ENCODE measurements at places on chromosomes 13 and 19.

- no peak for DNase-seq
These were observed 342.2 kb downstream of the DACH1 start for GRCh38 chr13:71524613-71525304.

DNA sequence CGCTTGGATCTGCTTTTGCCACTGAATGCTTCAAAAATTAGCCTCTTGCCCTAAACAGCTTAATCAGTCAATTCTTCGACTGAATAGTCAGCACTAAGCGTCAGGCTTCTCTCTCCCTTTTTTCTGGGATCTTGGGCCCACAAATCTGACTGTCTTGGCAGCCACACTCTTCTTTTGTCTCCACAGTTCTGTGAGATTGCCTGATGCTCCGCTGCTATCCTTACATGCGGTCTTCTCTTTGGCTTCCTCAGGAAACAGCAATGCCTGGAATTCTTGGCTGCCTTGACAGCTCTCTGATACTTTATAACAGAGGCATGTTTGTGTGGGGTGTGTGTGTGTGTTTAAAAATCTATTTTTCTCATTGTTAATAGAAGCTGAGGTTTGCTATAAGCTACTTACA lies 32.6 kb downstream of the ERCC5 start:
- DNase-seq = no peak

DNA sequence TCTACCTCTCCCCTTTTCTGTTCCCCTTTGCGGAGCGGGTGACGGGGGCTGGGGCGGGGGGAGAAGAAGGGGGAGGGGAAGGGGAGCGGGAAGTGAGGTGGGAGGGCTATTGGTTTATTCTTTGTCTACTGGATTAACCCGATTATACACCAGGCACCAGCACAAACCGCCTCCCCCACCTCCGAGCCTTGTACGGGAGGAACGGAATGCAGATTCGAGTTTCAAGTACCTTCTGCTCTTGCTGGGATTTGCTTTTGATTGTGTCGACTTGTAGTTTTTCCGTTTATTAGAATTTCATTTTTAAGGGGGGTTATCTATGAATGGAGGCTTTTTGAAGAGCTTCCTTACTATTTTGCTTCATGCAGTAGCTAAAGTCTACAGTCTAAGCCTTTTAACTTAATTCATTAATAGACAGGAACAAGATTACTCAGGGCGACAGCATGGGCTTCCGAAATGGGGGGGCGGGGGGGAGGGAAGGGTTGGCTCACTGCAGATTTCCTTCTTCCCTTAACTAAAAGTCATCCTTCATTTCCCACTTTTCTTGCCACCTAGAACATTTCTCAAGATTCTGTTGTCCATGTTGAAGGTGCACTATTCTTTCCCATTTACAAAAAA lies 937 bp upstream of the SPRY2 start:
- peak; percentile 86 for DNase-seq

- DNase-seq = no peak
These were observed 13.5 kb downstream of the ERVV-2 start for GRCh38 chr19:53057904-53058580.

- DNase-seq = no peak
These were observed 392.7 kb upstream of the ZNF507 start for GRCh38 chr19:31952693-31953092.

DNA sequence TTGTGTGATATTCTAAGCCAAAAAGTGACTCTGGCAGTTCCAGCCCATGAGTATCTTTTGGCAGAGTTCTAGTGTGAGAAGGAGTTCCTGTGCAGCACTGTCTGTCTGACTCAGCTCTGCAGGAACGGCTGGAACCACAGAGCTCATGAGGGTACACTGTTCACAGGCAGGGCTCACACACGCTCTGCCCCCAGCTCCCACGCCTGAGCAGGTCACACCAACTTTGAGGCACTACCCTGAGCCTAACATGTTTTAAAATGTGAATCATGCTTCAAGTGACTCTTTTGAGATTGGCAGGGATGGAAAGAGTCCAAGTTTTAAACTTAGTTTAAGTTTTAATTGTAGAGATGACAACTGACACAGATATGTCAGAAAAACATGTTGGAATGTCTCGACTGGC lies 1203.3 kb downstream of the UQCRFS1 start:
- DNase-seq = no peak

DNA sequence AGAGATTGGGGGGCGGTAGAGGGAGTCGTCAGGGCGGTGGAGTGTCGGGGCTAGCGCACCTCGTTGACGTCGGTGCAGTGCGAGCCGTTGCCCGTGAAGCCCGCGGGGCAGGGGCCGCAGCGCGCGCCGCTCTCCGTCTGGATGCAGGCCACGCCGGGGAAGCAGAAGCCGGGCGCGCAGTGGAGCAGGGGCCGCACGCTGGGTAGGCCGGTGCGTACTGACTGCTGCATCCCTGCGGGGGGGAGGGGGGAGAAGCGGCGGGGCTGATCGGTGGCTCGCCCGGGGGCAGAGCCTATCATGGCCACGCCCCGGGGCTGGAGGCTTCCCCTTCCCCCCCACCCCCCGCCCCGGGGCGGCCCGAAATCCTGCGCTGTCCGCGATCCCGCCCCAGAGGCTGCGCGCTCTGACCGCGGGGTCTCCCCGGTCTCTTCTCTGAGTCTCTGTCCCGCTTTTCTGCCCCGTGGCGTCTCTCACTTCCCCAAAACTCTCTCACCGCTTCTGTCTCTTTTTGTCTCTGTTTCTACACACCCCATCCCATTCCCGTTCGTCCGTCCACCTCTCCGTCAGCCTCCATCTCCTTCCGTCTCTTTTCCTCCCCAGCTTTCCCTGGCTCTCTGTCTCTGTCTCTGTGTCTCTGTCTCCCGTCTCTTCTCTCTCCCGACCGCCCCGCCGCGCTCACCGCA lies 1.1 kb downstream of the COMP start:
- peak; percentile 82 for DNase-seq

DNA sequence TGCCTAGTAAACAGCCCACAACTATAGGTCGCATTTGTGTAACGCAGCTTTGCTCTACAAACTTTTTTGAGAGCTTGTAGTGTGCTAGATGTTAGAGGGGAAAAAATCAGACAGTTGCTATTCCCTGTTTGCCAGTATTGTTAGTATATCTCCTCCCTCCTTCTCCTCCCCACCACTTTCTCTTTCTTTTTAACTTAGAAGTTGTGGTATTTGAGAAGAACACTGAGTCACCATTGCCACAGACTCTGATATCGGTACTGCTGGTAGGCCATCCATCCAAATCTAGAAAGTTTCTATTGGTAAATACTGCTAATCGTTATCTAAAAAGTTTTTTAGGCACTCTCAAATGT lies 666 bp downstream of the POMP start:
- no peak for DNase-seq

DNA sequence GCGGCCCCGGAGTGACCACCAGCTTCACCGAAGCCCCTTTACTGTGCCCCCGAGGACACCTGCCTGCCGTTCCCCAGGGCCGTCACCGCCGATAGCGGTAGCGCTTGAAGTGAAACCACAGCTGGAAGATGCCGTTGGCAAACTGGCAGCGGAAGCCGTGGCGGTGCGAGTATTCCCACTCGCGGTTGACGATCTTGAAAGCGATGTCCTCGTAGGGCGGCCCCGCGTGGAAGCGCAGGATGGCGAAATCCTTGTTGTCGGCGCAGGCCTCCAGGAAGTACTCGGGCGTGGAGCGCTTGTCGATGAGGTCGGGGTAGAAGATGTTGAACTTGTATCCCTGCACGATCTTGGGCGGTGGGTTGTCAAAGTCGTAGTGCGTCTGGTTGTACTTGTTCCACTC lies 5.2 kb upstream of the TBXA2R start:
- no peak for DNase-seq

- no peak for DNase-seq
These were observed 20.0 kb downstream of the GARRE1 start for GRCh38 chr19:34274284-34274826.

DNA sequence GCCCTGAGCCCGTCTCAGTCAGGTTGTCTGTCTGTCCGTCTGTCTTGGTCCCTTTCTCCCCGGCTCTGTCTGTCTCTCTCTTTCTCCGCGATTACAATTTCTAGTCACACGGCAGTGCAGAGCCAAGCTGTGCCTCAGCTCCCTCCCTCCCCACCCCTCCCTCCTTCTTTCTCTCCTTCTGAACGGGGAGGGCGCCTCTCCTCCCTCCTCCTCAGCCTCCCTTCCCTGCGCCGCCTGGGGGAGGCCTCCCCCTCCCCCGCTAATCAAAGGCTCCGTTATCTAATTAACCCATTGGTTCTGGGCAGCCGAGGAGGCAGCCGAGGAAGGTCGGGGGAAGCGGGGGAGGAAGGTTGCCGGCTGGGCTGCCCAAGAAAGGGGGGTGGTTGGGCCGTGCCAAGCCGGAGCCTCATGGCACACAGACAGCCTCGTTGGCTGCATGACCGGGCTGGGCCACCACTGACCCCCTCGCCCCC lies 16.5 kb downstream of the LRRC4B start:
- DNase-seq = no peak

- DNase-seq = no peak
These were observed 560.2 kb downstream of the DACH1 start for GRCh38 chr13:71306821-71307220.

DNA sequence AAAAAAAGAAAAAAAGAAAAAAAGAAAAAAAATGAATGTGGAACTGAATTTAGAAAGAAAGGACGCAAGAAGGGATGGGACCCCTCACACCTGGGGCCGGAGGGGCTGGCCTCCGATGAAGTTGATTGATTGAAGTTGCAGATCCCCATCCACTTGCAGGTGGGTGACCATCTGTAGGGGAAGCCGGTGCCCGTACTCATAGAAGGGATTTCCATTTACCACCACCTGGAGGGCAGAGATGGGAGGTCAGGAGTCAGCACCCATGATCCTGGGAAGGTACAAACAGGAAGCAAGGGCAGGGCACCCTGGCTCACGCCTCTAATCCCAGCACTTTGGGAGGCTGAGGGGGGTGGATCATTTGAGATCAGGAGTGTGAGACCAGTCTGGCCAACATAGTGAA lies 6.4 kb downstream of the LGALS4 start:
- DNase-seq = no peak

DNA sequence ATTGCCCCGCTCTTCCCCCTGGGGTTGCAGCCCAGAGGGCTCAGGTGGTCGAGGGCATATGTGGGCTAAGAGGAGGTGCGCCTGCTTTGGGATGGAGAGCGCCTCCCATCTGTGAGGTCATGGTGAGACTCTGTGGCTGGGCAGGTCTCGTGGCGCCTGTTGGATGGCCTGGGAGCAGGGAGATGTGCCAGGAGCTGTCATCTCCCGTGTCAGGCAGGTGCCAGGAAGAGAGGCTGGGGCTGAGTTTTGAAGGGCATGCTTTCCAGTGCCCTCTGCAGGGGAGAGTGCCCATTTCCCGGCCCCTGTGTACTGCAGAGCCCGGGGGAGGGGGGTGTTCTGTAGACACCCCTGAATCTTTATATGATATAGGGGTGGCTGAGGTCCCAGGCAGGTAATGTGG lies 2.8 kb downstream of the WTIP start:
- DNase-seq = no peak

GRCh38 chr13:99250982-99251825 lies 7.0 kb downstream of the GPR18 start:
- no peak for DNase-seq

DNA sequence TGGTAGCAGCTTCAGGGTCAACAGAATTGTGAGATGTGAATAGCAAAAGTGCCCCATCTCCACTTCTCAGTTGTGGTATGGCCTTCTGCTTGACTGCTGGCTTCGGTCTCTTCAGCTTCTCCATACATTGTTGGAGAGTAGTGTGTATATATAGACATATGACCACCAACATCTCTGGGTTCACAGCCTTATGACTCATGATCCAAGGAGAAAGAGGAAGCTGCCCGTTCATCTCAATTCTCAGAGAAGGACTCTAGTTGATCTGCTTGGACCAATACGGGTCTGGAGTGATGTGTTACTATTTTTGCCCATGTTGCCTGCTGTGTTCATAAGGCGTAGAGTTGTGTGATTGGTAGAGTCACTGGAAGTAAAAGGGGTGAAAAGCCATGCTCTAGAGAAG lies 3.6 kb upstream of the COMMD6 start:
- DNase-seq = no peak

DNA sequence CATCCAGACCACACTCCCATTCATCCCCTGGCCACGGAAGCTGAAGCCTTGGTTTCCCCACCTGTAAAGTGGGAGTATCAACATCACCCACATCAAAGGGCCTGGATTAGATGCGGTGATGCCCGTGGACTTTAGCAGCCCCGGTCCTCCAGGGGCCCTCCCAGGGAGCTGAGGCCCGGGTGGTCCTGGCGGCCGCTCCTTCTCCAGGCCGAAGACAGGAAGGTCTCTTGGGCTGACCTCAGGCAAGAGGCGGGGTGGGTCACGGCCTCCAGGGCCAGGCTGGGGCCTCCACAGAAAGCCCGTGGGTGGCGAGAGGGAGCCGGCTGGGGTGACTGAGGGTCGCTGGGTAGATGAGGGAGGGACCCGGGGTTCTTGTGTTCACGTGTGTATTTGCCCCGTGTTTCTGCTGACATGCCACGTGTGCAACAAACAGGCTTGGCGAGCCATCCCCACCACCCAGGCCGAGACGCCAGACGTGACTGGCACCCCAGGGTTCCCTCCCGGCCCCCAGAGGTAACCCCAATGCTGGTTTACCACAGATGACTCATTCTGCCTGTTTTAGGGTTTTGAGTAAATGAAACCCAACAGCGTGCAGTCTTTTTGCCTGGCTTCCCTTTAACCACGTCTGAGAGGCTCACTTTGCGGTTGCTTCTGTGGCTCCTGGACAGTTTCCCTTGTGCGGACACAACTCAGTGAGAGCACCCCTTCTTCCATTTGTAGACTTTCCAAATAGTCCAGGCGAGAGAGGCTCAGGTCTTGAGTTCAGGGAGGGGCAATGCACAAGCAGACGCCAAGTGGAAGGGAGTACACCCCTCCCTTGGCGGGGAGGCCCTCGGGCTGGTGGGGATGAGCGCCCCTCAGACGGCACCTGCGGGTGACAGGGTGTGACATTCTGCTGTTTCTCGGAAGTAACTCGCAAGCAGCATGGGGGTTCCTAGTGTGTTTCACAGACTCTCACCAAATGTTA lies 42.9 kb downstream of the C13orf46 start:
- DNase-seq = peak; percentile 21

- no peak for DNase-seq
These were observed 19.6 kb upstream of the C19orf33 start for GRCh38 chr19:38284422-38284821.

GRCh38 chr19:2511991-2512390 lies 36.1 kb downstream of the GADD45B start:
- no peak for DNase-seq

DNA sequence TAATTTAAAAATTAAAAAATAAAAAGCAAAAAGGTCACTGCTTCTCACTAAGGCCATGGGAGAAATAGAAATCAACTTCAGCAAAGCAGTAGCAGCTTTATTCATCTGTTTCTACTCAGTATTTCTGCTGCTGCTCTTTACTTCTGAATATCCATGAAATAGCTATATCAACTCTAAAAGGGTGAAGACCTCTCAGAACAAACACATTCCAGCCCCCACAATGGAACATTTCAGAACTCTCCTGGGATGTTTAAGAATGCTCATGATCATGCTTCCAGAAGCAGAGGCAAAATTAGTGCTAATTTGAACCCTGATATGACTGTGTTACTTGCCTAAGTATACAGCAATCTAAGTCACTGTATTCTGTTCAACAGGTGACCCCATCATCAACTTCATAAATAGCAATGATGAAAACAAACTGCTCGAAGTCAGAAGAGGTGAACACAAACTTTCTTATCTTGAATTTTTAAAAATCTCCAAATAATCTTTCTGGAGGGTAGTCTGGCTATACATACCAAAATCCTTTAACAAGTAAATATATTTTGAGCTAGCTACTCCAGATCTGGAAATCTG lies 29.6 kb upstream of the DOCK9 start:
- no peak for DNase-seq
